Camera-type eye (tissue), 1 donor: ENCODE measurements at places on chromosomes 16 and 17. TPM values are rescaled to one million over a fixed set of nuclear protein-coding genes. Genes with fewer than 3 reads are reported as not detected.

Gene LHX1
- total RNA-seq = 2.6 TPM

Gene SLC25A19
- 5.2 TPM for total RNA-seq

Gene CD300H
- total RNA-seq = not detected

Gene CFAP97D1
- not detected for total RNA-seq

Gene RILP
- total RNA-seq = 12.0 TPM
